Activated CD8-positive, alpha-beta T cell treated with anti-CD3 and anti-CD28 coated beads, Interleukin-2, amount 10 ng/mL, durations not matched to agents 7 days and 5 days (primary cell): ENCODE measurements at places on chromosomes 2 and 18.

- no peak for DNase-seq
Observed at GRCh38 chr2:111965062-111965461, 66.7 kb downstream of the MERTK start.

DNA sequence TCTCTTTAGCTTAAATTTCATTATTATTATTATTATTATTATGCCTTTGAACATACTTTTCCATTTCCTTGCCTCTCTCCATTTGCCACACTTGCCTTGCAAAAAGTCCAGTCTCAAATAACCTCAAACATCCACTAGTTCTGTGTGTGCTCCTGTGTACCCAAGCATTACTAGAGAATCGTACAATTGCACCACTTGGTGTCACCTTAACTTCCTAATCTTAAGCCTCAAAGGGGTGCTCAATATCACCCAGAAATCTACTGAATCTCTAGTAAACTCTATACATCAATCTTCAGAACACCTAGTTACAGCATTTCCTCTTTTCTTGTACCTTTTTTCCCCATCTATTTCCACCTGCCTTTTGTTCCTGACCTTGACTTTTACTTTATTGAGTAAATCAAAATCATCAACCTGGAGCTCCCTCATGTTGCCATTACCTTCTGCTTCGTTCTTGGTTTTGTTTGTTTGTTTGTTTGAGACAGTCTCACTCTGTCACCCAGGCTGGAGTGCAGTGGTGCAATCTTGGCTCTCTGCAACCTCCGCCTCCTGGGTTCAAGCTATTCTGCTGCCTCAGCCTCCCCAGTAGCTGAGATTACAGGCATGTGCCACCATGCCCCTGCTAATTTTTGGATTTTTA, 12.5 kb upstream of the SOS1 start:
- DNase-seq, result no peak

- DNase-seq, result no peak
Observed at GRCh38 chr2:241673797-241674725, 12.6 kb downstream of the DTYMK start.

GRCh38 chr2:3481011-3481400, 38.3 kb downstream of the ADI1 start:
- no peak for DNase-seq

GRCh38 chr18:48788373-48788772, 162.4 kb downstream of the SMAD7 start:
- DNase-seq, result no peak

DNA sequence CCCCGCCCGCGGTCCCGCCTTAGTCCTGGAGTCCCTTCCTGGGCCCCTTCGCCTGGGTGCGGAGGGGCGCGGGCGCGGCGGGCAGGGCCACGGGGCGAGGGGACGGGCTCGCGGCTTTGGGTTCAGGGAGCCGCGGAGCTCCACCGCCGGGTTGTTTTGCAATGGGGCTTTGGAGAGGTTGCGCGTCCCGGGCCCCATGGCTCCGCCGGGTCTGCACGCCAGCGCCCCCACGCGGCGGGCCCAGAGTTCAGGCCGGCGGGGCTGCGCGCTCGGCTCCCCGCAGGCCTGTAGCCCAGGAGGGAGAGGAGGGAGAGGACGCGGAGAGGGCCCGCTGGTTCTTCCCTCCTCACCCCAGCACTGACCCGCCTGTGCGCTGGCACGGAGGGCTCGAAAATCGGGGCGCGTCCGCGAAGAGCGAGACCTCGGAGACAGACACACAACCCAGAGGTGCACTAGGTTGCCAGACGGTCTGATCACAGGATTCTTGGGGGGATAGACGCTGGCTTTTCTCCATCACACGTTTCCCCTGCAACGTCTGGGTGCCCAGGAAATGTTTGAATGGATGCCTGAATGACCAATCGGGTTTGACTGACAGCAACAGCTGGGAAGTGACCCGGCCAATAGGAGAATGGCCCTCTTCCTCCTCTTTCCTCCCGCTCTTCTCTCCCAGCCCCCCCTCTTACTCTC, 4.9 kb upstream of the SIX2 start:
- DNase-seq, result no peak

GRCh38 chr2:151983221-151983620, 115.6 kb downstream of the CACNB4 start:
- no peak for DNase-seq

DNA sequence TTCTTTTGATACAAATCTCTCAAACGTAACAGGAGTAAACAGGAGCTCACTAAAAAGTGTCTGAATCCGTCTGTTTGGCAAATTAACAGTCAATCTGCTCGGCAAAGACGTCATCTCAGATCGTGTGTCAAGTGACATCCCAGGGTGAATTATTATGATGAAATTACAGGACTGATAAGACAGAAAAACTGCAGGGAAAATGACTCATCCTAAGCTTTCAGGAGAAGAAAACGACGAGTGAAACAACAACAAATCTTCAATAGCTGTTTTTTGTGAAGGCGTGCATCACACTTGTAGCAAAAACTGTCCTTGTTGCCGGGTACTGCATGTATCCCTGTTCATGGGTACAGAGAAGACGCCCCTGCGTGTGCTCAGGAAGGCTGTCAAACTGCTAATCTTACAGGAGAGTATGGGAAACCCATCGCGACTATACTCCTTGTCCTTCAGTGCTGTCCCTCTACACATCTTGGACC, 24.9 kb downstream of the EPB41L3 start:
- DNase-seq, result no peak
